ENCODE measurements at places on chromosomes 5 and 9.

GRCh38 chr5:140800816-140801493 lies at the start of gene PCDHA3:
Gene PCDHA3, plus strand, starts transcription at chr5:140801057.
- DNase-seq: no peak

DNA sequence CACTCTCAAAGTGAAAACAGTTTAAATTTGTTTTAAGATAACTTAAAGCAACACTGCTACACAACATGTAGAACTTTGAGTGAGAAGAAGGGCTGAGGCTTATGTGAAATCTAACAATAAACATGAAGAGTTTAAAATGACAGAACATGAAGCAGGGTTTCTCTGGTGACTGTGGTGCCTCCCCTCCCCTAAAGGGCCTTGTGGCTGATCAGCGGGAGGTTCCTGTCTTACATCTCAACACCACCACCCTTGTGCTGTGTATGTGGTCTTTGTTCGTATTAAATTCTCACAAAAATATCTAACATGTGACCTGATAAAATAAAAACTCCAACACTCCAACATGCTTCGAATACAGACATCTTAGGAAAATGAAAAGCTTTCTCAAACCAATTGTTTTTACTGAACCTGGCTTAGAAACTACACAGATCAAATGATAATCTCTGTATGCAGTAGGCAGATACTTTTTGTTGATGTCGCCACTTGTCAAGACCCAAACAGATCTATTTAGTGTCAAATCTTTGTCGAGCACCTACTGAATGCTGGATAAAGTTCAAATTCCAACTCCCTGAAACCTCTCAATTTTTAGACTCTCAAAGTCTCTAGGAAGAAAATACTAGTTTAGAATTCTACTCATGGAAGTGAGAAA lies 9.9 kb upstream of the IQGAP2 start:
- no peak for DNase-seq

- DNase-seq: no peak
Measured at GRCh38 chr5:89707891-89708290, 701.7 kb downstream of the CETN3 start.

GRCh38 chr5:142320851-142321560 lies 3.8 kb downstream of the SPRY4 start:
- peak; percentile 34 for DNase-seq

DNA sequence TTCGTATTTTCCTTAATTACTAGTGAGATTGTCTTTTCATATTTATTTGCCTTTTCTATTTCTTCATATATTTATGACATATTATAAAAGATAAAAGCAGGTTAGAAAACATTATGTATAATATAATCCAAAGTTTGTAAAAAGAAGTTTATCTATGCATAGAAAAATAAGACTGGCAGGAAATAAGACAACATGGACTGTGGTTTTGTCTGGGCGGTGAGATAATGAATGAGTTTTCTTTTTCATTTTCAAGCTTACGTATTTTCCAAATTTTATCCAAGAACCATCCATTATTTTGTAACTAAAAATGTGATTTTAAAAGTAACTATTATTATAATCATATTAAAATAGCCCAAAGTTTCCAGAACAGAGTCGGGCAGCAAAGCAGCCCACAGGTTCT lies 109.8 kb upstream of the MVB12B start:
- no peak for DNase-seq

- no peak for DNase-seq
Measured at GRCh38 chr5:22500556-22500955, 352.6 kb downstream of the CDH12 start.

DNA sequence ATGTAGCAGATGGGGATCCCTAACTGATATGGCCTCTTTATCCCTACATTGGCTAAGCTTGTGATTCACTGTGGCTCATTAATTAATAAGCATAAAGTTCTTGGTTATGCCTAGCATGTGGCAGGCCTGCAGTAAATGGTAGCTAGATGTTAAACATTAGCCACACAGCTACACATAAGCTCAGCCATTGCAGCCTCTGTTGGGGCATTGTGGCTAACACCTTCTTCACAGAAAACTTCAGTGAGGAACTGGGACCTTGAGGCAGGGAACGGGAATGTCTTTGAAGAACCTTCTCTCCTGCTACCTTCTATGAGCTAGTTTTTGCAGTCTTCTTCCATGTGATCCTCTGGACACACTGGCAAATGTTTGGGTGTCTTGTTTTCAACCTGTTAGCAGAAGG lies 338.2 kb downstream of the NTRK2 start:
- DNase-seq: no peak

GRCh38 chr5:151406322-151406947 lies 41.0 kb upstream of the SLC36A1 start:
- no peak for DNase-seq

DNA sequence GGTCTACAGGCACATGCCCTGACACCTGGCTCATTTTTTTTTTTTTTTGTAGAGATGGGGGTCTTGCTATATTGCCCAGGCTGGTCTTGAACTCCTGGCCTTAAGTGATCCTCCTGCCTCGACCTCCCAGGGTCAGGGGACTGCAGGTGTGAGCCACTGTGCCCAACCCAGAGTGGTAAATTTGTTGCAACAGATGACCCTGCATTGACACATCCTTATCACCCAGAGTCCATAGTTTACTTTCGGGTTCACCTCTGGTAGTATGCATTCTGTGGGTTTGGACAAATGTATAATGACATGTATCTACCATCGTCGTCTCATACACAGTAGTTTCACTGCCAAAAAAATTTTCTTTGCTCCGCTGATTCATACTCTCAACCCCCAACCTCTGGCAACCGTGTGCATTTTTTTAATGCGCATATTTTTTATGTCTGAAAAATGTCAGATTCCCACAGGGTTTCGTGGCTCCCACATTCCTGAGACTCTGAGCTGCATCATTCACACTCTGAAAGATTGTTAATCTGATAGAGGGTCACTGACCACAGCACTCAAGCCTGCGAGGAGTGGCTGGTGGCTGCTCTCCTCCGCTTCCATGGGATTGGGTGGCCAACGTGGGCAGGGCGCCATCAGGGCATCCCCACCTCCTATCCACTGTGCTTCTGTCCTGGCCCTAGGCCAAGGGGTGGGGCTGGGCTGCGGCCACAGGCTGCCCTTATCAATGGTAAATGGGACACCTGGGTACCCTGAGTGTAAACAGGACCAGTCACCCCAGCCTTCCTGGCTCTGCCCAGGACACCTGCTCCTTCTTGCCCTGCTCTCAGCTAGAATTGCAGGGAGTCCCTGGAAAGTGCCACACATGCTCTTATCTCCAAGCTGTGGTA lies 9.6 kb downstream of the NDST1 start:
- DNase-seq: peak; percentile 98

GRCh38 chr5:139985733-139986132 lies 57.4 kb downstream of the NRG2 start:
- DNase-seq: peak; percentile 80
